Stimulated activated naive CD4-positive, alpha-beta T cell treated with Interleukin-2 at 50 U/mL for 16 hours (primary cell): ENCODE measurements at places on chromosomes 3 and 15.

- DNase-seq = no peak
Measured at GRCh38 chr15:77409259-77410156, 10.4 kb downstream of the PEAK1 start.

- no peak for DNase-seq
Measured at GRCh38 chr15:101318839-101319238, 23.8 kb upstream of the SNRPA1 start.

DNA sequence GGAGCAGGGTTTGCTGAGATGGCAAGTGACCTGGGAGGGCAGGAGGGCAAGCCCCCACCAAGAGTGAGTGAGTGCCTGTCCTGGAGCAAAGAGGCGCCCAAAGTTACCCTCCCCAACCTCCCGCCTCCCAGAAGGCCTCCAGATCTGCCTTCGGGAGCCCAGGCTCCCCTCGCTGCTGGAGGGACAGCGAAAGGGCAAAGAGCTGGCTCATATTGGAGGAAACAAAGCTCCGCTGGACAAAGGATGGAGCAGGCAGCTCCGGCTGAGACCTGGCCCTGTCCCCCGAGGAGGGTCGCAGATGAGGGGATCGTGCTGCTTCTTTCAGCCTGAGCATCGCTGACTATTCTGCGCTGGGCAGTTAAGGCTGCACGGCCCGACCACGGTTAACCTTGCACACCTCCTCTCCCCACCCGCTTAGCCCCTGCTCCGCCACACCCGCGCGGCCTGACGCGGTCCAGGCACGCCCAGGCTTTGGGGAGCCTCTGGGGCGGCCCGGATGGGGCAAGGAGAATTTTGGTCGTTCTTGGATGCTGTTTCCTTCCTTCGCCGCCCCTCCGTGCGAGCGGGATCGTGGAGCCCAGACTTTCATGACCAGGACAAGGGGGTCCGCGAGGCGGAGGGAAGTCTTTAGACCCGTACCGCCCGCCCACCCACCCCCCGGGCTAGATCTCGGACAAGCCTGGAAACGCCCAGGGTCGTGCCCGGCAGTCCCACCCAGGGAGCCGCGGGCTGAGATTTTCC, 651 bp downstream of the PLCD1 start:
- no peak for DNase-seq

DNA sequence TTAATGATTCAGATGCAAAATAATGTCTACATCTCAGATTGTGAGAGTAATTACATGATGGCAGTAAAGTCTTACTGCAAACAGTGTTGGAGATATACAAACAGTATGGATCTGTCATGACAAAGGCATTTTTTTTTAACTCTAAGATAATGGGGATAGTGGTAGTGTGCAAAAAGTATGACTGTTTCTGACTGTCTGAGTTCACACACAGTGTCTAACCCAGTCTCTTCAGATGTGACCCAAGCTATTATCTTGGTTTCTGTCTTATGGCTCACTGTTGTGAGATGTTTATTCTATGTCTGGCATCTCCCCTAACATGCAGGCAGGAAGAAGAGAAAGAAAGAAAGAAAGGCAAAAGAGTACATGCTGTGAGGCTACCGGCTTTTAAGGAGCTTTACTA, 17.0 kb downstream of the RPL39L start:
- no peak for DNase-seq

GRCh38 chr3:72961752-72962151, 34.9 kb upstream of the PPP4R2 start:
- DNase-seq = no peak

GRCh38 chr15:48625126-48625525, 20.4 kb downstream of the FBN1 start:
- DNase-seq = no peak

- DNase-seq = no peak
Measured at GRCh38 chr15:73879426-73879825, 6.1 kb downstream of the TBC1D21 start.

DNA sequence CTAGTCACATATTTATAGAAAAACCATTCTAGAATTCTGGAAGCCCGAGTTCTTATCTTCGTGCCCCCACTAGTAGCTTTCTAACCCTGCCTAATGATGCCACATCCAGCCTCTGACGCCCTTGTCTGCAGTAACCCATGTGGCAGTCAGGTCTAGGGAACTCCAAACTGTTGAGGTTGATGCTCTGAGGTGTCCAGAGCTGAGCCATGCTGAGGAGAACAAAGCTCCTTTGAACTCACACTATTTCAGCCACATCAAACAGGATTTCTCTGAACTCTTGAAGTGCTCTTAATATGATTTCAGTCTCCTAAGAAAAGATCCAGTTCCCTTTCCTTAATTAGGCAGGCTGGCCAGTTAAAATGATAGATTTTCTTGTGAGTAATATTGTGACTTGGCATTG, 150.5 kb upstream of the ST8SIA2 start:
- DNase-seq = no peak

GRCh38 chr3:54733106-54734006, 194.5 kb downstream of the LRTM1 start:
- no peak for DNase-seq

GRCh38 chr3:34351882-34352777, 553.7 kb downstream of the PDCD6IP start:
- DNase-seq = no peak

- DNase-seq = no peak
Measured at GRCh38 chr3:145854499-145854898, 306.5 kb downstream of the PLOD2 start.

- DNase-seq = no peak
Measured at GRCh38 chr3:155871746-155872158, 1.3 kb downstream of the GMPS start.

- no peak for DNase-seq
Measured at GRCh38 chr15:76359152-76359551, 22.6 kb downstream of the ISL2 start.

DNA sequence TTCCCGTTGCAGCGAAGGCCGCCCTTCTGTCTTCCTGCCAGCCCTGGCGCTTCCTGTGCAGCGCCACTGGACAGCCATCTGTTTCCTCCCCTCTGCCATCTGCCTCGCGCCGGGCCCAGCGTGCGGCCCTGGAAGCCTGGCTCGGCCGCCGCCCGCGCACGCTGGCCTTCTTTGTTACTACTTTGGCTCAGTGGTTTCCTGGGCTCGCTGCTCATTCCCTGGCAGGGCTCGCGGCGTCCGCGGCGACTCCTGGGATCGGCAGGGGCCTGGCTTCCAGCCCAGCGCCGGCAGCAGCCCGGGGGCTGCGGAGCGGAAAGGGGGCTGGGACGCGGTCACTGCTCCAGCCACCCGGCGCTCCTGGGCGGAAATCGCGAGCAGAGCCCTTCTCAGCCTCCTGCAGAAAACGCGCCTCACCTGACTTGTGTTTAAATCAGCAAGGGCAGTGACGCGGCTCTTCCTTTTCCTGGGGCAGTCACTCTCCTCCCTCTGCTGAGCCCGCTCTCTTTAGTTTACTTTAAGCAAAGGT, 10.0 kb downstream of the CMTM7 start:
- peak; percentile 44 for DNase-seq

DNA sequence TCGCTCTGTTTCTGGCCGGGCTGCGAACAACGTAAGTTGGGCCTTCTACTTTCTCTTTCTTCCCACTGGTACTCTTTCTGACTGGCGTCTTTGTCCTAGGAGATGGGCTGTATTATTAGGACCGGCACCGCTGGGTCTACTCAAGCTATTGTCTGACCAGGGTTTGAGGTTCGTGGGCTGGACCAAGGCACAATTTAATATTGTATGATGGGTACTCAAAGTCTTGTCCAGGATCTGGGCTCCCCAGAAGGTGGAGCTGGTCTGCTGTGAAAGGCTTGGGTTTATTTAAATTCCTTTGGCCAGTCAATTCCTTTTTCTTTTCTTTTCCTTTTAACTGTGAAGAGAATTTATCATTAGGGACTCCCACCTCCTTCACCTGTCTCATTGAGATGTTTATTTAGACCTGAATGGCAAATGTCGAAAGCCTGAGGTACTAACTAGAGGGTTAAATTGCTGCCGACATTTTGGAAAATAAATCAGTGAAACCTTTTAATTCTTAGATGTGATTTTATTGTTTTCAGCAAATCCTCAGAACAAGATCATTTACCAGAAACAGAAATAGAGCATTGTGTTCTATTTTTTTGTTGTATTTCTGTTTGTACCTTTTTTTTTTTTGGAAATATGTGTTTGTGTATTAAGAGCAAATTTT, 410 bp downstream of the LRRC49 start:
- DNase-seq = no peak

- DNase-seq = no peak
Measured at GRCh38 chr3:13136426-13136825, 63.2 kb upstream of the IQSEC1 start.

- no peak for DNase-seq
Measured at GRCh38 chr3:119885746-119886530, 104.0 kb downstream of the NR1I2 start.

- no peak for DNase-seq
Measured at GRCh38 chr3:12237912-12238650, 50.8 kb upstream of the PPARG start.

GRCh38 chr15:37097144-37097919, 3.0 kb downstream of the MEIS2 start:
- DNase-seq = no peak

- no peak for DNase-seq
Measured at GRCh38 chr3:23894254-23895061, 22.3 kb downstream of the NKIRAS1 start.

DNA sequence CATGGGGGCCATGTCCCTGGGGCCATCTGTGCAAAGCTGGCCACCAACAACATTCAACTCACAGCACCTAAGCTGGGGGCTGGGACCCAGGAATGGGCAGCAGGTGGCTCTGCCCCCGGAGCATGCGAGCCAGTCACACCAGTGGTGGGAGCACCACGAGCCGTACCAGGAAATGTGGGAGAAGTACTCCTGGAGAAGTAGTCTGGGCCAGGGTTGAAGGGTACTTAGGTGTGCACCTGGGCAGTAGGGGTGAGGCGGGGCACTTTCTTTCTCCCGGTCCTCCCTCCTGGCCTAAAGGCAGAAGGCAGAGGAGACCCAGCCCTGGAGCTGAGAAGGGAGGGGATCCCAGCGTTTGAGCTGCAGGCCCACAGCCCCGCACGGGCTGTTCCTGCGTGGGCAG, 94.2 kb downstream of the PLXNA1 start:
- DNase-seq = no peak

DNA sequence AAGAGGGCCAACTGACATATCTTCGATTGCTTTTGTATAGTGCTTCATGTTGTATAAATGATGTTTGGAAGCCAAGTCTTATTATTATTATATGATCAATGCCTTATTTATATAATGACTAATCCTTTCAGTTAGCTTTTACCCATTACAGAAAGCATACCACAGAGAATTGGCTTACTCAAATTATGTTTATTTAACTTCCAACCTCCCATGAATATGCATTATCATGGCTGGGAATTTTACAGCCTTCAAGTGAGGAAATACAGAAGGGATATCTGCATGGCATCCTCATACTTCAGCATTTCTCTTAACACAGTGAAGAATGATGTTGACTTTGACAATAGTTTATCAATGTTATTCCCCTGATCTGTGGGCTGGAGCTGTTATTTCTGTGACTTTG, 225.9 kb upstream of the GAP43 start:
- no peak for DNase-seq

- no peak for DNase-seq
Measured at GRCh38 chr3:191963182-191963581, 502.2 kb downstream of the PYDC2 start.

GRCh38 chr15:46933332-46933731, 784.0 kb upstream of the SEMA6D start:
- no peak for DNase-seq

DNA sequence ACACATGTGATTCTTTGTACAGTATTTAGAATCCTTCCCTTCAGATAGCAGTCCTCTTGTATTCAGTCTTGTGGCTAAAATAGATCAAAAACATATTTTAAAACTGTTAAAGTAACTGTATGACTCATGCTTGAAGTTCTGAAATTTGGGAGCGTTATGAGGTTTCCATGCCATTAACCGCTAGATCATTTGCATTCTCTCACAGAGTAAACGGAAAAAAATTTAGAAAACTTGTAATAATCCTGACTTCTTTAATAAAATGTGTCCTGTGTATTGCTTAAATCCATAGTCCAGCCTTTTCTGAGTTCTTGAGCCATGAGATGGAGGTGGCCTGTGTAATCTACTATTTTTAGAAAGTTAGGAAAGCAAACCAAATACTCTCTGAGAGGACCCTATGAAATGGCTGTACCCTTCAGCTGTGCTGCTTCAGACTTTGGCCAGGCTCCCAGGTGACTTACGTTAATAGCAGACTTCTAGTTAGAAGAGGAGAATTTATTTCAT, 33.8 kb downstream of the MBNL1 start:
- no peak for DNase-seq

GRCh38 chr15:51444807-51445206, 103.4 kb downstream of the GLDN start:
- no peak for DNase-seq

- no peak for DNase-seq
Measured at GRCh38 chr3:190504354-190505125, 9.3 kb upstream of the IL1RAP start.

DNA sequence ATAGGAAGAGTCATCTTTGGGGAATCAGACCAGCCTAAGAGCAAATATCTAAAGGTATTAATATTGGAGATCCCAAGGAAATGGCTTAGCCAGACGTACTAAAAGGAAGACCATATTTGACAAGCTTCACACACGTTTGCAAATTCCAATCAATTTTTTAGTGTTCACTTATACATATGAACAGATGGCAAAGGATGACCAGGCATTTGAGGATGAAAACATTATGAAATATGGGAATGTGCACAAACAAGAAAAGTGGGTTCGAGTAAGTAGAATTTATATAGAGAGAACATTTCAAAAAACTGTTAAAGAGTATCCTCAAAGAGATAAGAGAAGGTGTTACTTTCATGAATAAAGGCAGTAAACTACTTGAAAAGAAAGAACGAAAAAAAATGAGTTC, 25.9 kb upstream of the CRYBG3 start:
- no peak for DNase-seq

GRCh38 chr3:20837676-20838302, 651.8 kb upstream of the SGO1 start:
- no peak for DNase-seq

- DNase-seq = no peak
Measured at GRCh38 chr3:65251375-65251774, 563.6 kb upstream of the ADAMTS9 start.

GRCh38 chr15:78210349-78210717, 24.0 kb downstream of the ACSBG1 start:
- DNase-seq = no peak

GRCh38 chr15:80953953-80954778, 35.5 kb downstream of the MESD start:
- no peak for DNase-seq

DNA sequence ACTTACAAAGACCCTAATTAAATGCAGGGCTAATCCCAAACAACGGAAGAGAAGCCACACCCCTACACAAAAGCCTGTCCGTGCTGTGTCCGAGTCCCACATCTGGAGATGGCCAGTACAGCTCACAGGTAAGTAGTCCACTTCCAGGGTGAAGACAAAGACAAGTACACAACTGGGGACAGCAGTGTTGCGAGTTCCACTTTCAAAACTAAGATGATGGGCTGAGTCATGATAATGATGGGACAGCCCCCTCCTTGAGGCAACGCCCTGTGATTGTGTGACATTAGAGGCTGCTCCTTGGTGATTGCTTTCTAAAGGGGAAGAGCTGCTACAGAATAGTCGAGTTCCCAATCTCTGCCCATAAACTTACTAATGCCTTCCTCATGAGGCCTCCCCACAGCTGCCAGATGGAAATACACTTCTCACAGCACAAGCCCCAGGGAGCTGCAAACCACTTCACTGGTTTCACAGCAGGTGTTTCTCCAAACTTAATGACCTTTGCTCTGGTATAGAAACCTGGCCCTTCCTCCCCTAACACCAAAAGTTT, 27.6 kb downstream of the RFT1 start:
- DNase-seq = peak; percentile 27

GRCh38 chr3:46433841-46434240, 26.8 kb downstream of the CCRL2 start:
- DNase-seq = no peak
